ENCODE measurements at places on chromosomes 2 and 18. TPM values are rescaled to one million over a fixed set of nuclear protein-coding genes. Genes with fewer than 3 reads are reported as not detected.

DNA sequence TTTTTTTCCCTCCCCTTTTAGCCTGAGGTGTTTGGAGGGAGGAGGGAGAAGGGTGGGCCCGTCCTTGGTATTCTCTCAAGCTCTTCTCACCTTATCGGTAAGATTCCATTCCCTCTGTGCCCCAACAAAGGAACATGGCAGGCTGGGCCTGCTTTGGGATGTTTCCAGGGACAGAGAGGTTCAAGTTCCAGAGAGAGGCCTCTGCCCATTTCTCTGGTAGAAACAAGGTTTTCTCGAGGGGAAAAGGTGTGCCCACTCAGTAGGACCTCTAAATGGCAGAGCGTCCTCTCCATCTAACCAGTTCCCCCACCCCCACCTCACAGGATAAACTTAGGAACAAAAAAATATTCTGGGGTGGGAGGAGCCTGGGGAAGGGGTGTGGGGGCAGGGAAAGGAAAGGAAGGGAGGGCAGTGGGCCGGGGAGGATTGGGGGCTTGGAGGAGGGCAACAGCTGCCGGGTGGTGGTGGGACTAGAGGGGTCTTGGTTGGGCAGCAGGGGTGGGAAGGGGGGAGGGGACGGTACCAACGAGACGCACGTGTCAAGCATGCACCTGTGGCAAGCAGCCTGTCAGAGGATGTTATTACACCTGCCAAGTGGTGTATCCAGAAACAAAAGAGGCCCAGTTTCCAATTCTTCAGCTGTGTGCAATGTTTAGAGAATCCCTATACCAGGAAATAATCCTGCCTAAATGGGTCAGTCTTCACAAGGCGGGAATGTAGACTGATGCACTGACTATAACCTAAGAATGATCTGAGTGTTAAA lies 2.1 kb downstream of the PCBP1 start:
- peaks cover 25% of the 10 kb centered on the region for H3K4me1 ChIP-seq
- DNase-seq: peak; percentile 63
- peak overlapping the region; percentile 98 for H3K27ac ChIP-seq
- H3K27me3 ChIP-seq: no peaks in the 10 kb centered on the region

DNA sequence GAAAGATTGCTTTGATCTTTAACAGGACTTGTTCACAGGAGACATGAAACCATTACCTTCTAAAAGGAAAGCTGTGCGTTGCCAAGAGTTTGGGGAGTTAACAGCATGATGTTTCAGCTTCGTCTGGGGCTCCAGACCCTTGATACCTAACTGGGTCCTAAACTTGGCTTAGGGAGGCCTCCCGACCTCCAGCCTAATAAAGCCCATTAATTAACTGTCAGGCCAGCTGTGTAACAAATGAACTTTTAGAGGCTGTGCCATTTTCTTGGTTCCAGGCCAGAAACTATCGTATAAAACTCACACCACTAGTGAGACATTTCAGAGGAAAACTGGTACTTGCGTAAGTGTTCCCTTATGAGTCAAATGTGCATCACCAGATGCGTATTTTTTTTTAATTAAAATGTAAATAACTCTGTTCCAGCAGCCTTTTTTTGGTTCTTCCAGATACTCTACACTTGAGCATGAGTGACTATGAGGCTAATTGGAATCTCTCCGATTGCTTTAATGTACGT lies 236.5 kb downstream of the BCL2 start:
- H3K4me3 ChIP-seq: no peak overlapping the region
- H3K36me3 ChIP-seq: no peaks in the 10 kb centered on the region
- H3K27me3 ChIP-seq: no peaks in the 10 kb centered on the region
- no peak for DNase-seq

DNA sequence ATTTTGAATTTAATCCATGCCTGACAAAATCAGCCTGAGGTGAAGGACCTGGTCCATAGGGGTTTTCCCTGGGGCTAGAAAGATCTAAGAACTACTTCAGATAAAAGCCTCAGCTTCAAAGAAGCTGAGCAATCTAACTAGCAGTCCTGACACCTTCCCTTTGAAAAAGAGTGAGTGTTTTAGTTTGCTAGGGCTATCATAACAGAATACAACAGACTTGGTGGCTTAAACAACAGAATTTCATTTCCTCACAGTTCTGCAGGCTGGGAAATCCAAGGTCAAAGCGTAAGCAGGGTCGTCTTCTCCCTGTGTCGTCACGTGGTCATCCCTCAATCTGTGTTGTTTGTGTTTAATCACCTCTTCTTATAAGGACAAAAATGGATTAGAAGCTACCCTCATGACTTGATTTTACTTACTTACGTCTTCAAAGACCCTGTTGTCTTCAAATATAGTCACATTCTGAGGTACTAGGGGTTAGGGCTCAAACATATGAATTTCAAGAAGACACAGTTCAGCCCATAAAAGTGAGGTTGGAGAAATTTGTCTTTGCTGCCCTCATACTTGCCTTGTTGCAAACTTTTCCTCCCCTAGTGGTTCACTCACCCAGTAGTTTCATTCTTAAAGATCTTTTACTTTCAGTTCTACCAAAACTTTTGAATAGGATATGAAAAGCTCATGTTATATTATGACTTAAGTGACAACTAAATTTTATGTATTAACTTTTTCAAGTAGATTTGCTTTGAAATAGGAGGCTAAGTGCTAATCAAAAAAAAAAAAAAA lies 673.8 kb downstream of the ARHGAP15 start:
- H3K4me1 ChIP-seq: no peaks in the 10 kb centered on the region
- H3K36me3 ChIP-seq: no peaks in the 10 kb centered on the region
- DNase-seq: no peak
- no peak overlapping the region for H3K4me3 ChIP-seq

DNA sequence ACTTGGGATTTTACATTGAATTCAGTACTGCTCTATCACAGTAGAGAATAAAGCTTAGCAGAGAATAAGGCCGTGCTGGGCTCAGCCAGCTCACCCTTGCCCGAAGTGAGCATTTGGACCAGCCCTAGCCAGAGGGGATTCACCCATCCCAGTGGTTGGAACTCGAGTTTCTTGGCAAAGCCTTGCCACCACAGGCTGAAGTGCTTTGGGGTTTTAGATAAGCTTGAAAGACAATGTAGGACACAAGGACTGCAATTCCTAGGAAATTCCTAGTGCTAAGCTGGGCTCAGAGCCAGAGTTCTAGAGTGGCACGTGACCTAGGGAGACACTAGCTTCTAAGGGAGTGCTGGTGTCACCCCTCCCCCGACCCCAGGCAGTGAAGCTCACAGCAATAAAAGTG lies 28.0 kb downstream of the SERPINB11 start:
- H3K27ac ChIP-seq: no peak overlapping the region
- DNase-seq: no peak
- no peaks in the 10 kb centered on the region for H3K36me3 ChIP-seq
- no peak overlapping the region for H3K4me3 ChIP-seq
- no peaks in the 10 kb centered on the region for H3K4me1 ChIP-seq
- no peaks in the 10 kb centered on the region for H3K27me3 ChIP-seq

DNA sequence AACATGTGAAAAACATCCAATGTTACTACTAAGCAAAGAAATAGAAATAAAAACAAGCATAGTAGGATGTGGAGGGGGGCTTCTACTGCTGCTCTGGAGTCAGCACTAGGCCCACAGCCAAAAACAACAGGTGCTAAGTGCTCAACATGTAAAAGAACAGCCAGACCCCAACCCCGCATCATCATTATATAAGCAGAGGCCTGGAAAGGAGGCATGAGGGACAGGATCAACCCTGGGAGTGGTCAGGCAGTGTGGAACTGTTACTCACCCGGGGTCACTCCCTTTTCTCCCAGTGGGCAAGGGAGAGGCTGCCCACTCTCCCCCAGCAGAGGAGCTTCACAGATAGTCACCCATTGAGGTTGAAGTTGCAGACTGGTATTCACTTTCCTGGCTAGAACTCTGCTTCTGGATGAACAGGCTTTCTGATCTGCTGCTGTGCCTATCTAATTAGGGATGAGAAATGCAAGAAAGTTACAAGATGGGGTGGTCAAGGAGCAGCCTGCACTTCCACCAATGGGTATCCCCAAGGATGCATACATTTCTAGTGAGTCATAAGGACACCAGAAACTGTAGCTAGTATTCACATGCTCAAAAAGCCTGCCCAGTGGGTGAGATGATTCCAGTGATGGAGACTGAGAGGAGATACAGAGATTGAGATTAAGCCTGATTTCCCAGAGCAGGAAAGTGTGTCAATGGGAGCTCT lies 480.1 kb upstream of the TCF4 start:
- no peak for DNase-seq
- H3K4me1 ChIP-seq: no peaks in the 10 kb centered on the region
- H3K4me3 ChIP-seq: no peak overlapping the region
- no peak overlapping the region for H3K27ac ChIP-seq

DNA sequence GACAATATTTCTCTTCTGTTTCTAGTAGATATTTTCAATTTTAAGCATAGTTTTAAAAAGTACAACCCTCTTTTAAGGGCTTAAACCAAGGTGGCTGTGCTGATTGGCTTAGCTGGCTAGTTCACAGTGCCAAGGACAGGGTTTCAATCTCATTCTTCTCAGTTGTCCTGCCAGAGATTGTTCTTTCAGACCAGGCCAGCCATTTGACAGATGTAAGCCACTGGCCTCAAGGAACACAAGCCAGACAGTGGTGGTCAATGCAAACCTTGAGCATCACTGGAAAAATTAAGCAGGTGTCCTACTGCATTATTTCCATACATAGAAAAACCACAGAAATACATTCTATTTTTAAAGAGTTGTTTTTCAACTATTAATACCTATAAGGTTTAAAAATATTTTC lies 5.9 kb downstream of the RNF103 start:
- H3K4me1 ChIP-seq: peaks cover 49% of the 10 kb centered on the region
- peak overlapping the region; percentile 1 for H3K27ac ChIP-seq
- H3K4me3 ChIP-seq: no peak overlapping the region
- H3K36me3 ChIP-seq: no peaks in the 10 kb centered on the region
- DNase-seq: no peak

DNA sequence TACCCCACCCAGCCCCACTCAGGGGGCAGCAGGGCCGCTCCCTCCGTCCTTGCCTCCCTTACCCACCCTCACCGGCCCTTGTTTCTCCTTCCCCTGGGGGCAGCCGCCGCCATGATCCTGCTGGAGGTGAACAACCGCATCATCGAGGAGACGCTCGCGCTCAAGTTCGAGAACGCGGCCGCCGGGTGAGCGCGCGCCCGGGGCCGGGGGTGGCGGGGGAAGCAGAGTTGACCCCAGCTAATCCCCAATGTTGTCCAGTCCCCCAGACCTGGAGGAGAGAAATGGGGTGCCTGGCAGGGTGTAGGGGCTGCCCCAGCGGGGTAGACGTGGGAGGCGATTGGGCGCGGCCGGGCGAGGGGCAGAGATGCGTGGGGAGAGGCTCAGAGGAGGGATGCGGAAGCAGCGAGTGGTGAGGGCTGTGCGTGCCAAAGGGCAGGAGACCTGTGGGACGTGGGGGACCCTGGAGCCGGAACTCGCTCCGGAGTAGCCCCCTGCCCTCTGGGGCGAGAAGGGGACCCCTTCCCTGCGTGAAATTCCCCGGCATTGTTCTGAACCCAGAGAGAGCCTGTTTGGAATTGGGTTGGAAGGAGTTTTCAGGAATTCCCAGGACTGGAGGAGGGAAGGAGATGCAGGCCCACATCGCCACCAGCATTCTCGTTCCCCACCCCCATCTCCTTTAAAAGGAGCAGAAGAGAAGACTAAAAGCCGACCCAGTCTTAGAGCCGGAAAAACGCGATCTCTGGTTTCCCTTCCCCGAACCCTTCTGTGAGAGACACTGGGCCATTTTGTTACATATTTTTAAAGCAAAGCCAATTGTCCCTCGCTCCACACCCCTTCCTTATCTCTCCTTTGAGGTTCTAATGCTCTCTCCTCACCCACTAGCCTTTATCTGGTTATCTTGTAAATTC lies 625 bp downstream of the ARPC2 start:
- DNase-seq: peak; percentile 39
- H3K27me3 ChIP-seq: no peaks in the 10 kb centered on the region
- peaks cover 46% of the 10 kb centered on the region for H3K4me1 ChIP-seq
- H3K36me3 ChIP-seq: no peaks in the 10 kb centered on the region
- peak overlapping the region; percentile 99 for H3K27ac ChIP-seq
- peak overlapping the region; percentile 99 for H3K4me3 ChIP-seq

DNA sequence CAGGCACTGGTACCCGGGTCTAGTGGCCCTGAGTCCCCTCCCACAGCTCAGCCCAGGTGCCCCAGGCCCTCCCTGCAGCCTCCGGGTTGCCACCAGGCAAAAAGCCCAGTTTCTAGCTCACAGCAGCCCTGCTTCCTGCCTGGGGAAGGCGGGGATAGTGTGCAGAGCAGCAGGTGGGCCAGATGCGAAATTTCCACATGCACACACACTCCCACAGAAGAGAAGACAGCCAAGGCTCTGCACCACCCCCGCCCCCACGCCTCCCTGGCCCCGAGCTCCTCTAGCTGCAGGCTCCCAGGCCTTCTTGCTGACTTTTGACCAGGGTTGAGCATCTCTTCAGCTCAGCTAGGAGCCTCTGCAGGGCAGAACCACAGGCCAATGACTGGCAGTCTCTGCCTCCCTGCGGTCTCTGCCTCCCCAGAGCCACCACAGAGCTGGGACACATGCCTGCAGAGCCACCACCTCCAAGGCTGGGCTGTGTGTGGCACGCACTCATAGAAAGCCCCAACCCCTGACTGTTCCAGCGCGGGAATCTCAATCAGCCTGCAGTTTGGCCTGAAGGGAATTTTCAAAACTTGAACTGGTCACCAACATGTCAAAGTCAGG lies 7.2 kb downstream of the SLC66A2 start:
- peak overlapping the region; percentile 96 for H3K27ac ChIP-seq
- H3K36me3 ChIP-seq: peaks cover 20% of the 10 kb centered on the region
- H3K4me1 ChIP-seq: peaks cover 64% of the 10 kb centered on the region

GRCh38 chr2:219309278-219309677 lies at the start of gene PTPRN:
PTPRN (minus strand) TSS chr2:219309401; CDS start chr2:219309332, 69 bp downstream.
- no peaks in the 10 kb centered on the region for H3K36me3 ChIP-seq
- DNase-seq: no peak
- H3K4me3 ChIP-seq: no peak within 1 kb of the TSS

The RTKN gene
- 17.6 TPM for total RNA-seq

The PRADC1 gene
- 101 TPM for total RNA-seq
